ENCODE measurements at places on chromosomes 7 and 10. TPM values are rescaled to one million over a fixed set of nuclear protein-coding genes. Genes with fewer than 3 reads are reported as not detected.

Gene PHKG1
- 0.59 TPM for total RNA-seq

Gene CTAGE6
- 0.39 TPM for total RNA-seq

Gene LRRC18
- total RNA-seq = not detected

Gene IFIT1
- total RNA-seq = 3.8 TPM

Gene HOXA5
- total RNA-seq = 13.1 TPM

Gene NANOS1
- 0.11 TPM for total RNA-seq

Gene AIFM2
- 5.9 TPM for total RNA-seq

Gene VIPR2
- not detected for total RNA-seq

Gene CRYGN
- total RNA-seq = not detected

Gene TAX1BP1
- total RNA-seq = 88.6 TPM

Gene SORBS1
- total RNA-seq = 3.9 TPM

Gene STEAP4
- total RNA-seq = not detected

Gene PALD1
- total RNA-seq = 90.4 TPM

Gene ZNF727
- not detected for total RNA-seq

Gene BLOC1S2
- total RNA-seq = 43.3 TPM

Gene PON1
- total RNA-seq = not detected

Gene MRC1
- 2.4 TPM for total RNA-seq

Gene PDE6C
- total RNA-seq = not detected

Gene AOAH
- not detected for total RNA-seq

Gene ANKRD61
- total RNA-seq = 0.07 TPM

Gene FAM25C
- not detected for total RNA-seq

Gene TRIM74
- total RNA-seq = not detected

Gene SAMD9
- total RNA-seq = 13.3 TPM

Gene PRKG1
- total RNA-seq = 1.3 TPM

Gene TRA2A
- total RNA-seq = 47.4 TPM

Gene TMEM229A
- not detected for total RNA-seq

Gene GNB2
- 115 TPM for total RNA-seq

Gene IL2RA
- total RNA-seq = not detected

Gene ERVW-1
- not detected for total RNA-seq

Gene SGCE
- 70.2 TPM for total RNA-seq

Gene MINDY4
- total RNA-seq = 2.2 TPM

Gene SPDYE11
- total RNA-seq = not detected

Gene PPP1R17
- not detected for total RNA-seq

Gene AKR1C3
- 91.7 TPM for total RNA-seq

Gene DKK1
- total RNA-seq = 111 TPM

Gene PNLIPRP2
- not detected for total RNA-seq
